ENCODE measurements at places on chromosomes 1 and 21.

DNA sequence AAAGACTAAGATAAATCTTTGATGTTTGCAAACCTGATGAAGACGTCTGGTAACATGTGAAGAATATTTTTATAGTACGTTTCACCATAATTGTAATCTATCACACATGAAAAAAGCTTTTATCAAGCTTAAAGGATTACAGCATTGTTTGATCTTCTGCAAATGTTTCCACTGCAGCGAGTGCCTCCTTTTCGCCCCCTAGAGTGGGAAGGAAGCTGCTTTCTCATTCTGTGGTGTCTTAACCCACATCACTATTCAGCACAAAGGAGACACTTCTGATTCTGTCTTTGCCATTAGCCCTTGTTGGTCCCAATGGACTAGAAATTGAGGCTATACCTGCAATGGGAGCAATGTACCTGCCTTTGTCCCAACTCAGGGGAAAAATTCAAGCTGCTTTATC lies 46.0 kb upstream of the IL12RB2 start:
- no peak for DNase-seq

- DNase-seq: no peak
These were observed 3.1 kb downstream of the WNT2B start for GRCh38 chr1:112511897-112512296.

DNA sequence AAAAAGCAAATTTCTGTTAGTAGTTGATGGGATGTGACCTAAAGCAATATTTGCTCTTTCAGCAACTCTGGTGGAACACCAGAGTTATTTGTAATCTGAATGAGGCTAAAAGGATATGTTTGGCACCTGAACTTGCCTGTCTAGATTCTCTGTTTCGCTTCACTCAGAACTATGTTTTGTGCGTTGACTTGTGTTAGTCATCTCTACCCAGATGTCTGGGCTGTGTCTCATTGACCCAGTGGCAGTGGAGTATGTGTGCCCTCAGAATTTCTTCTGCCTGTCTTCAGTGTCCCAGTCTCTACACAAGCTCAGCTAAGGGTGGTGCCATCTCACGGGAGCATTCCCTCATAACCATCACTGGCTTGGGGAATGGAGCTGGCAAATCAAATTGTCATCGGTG lies 13.9 kb downstream of the KCNK1 start:
- DNase-seq: no peak

GRCh38 chr1:66138613-66139012 lies 345.9 kb downstream of the PDE4B start:
- DNase-seq: no peak
